ENCODE measurements at places on chromosomes 2 and 18.

DNA sequence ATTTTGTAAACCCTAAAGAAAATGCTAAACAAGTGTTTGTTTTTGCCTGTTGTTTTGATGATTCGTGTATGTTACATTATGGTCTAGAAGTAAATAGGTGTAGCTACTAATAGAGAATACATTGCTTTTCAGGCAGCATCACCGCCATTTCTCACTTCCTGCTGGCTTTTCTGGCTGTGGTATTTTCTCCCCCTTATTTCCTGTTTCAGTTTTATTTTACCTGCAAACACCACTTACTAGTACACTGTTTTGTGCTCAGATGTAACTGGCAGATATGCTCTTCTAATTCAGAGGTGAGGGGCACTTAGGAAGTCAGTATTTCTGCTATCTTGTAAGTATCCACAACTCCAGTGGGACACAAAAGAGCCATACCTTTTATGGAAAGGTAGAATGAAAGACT, 38.1 kb upstream of the SLC3A1 start:
- DNase-seq = peak; percentile 64

GRCh38 chr2:26848336-26849055, 564 bp downstream of the DPYSL5 start:
- DNase-seq = no peak

- DNase-seq = no peak
These were observed at the start of gene CHRNG for GRCh38 chr2:232539298-232540231. Gene CHRNG, plus strand, starts transcription at chr2:232539692. Its CDS starts 56 bp downstream, at chr2:232539748.

GRCh38 chr2:16739778-16740581, 74.3 kb upstream of the CYRIA start:
- DNase-seq = no peak

- DNase-seq = no peak
These were observed 47.9 kb upstream of the ITGAV start for GRCh38 chr2:186542002-186542401.
